ENCODE measurements at places on chromosomes 4 and X.

DNA sequence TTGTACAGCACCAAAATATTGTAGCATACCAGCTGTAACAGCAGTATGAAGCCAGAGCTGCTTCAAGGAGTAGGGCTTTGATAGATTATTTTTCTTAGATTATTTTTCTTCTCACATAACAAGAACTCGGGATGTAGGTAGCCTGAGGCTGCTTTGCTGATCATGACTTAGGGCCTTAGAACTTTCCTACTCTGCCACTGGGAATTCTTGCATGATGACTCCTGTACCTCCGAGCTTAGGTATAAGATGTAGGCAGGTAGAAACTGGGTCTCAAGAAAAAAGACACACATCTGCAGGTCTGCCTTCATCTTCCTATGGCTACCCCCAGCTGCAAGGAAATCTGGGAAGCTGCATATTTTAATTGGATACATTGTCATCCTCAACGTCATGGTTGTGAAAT lies 115.9 kb upstream of the PNPLA4 start:
- peak; percentile 43 for DNase-seq

- no peak for DNase-seq
Measured at GRCh38 chr4:93759506-93759905, 69.0 kb upstream of the ATOH1 start.

- peak; percentile 60 for DNase-seq
Measured at GRCh38 chrX:15497865-15498264, 2.7 kb upstream of the BMX start.

DNA sequence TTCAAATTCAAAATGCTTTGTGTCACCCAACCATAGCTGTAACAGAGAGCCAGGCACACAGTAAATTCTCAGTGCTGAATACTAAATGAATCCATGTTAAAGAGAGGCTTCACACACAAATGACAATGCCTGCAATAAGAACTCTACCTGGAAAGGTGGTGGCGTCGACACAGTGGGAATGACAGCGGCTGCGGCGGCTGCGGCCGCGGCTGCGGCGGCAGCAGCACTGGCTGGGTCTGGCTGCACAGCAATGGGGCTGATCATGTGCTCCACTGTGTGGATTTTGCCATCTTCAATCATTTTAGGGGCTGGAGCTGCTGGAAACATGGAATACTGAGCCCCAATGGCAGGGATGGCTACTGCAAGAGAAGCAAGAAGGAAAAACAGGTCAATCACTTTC lies 97.4 kb downstream of the CHRNA9 start:
- no peak for DNase-seq

DNA sequence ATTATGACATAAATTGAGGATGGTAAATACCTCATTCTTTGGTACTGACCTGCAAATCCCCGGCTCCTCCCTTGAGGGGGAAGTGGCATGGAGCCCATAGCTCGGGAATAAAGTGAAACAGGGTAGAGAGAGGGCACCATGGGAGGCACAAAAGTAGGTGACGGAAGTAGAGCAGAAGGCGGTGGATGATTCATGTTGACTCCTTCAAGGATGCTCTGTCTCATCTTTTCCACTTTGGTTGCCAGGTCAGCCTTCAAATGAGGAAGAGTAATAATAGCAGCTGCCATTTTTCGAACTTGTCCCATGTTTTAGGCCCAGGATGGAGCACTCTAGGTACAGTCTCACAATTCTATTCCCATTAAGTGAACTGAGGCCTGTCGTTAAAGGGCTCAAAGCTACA lies 41.4 kb upstream of the PHF8 start:
- no peak for DNase-seq

GRCh38 chr4:178602833-178603232 lies 1160.6 kb upstream of the AGA start:
- DNase-seq: no peak

DNA sequence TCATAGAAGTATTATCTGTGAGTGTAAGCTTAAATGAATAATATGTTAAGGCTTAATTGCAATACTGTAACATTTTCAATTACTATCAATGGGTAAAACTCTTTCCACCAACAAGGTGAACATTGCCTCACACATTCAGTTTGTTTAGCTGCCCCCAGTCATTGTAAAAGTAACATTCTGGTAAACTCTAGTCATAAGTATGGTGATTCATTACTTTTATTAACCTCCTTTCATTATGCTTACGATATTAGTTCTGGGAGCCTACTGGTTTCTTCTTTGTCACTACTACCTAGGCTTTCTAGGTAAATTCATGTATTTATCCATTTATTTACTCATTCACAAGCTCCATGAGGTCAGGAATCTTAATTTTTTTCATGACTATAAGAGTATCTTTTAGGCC lies 412.8 kb upstream of the SLIT2 start:
- no peak for DNase-seq

DNA sequence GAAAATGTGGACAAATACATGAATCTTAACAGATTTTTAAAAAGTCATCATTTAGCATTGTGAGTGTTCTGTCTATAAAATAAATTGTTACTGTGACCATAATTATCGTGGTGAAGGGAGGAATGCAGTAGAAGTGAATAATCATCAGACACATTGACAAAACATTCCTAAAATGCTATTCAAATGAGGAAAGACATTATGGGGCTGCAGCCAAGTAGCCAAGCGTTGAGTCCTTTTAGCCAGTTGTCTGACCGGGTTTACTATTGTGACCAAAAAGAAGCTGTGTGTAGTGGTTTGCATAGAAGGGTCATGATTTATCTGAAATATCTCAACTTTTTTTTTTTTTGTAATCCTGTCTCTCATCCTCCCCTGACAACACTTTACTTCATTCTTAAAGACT lies 19.5 kb downstream of the WWC2 start:
- peak; percentile 90 for DNase-seq

- peak; percentile 18 for DNase-seq
Measured at GRCh38 chr4:144968606-144969005, 129.4 kb downstream of the ANAPC10 start.

DNA sequence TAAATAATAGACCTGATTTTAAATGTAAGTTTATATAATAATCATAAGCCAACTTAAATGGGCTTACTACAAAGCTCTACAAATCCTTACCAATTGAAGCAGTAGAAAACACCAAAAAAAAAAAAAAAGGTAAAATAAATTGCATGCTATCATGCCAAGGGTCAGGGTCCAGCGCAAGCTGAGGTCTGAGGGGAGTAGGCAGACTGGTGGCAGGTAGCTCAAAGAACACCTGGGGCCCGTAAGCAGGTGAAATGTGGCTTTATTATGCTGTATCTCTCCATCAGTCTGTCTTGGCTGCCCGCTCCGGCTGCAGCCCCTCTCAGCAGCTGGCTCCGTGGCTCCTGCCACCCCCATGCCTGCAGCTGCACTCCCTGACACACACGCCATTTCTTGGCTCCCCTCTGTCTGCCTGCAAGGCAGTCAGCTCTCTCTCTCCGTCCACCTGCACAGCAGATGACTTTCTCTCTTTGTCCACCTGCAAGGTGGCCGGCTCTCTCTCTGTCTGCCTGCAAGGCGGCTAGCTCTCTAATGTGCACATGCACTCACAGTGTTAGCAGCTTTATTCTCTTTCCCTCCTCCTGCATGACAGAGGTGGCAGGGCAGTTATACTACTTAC lies 209.4 kb upstream of the UGT8 start:
- no peak for DNase-seq

DNA sequence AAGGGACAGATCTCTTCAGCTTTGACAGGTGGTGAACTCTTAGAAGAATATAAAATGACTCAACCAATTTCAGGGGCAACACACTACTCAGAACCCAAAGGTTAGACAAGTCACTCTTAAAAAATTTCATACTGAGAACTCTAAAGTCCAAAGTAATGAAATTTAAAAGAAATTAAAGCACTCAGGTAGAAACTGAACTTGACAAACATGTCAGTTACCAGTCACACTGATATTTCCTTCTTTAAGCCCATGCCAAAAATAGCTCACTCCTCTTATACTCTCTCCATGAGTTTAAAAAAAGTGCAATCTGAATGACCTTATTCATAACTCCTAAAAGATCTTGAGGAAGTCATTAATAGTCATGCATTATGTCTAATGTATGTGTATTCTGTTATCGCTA lies 40.3 kb downstream of the AMMECR1 start:
- no peak for DNase-seq

DNA sequence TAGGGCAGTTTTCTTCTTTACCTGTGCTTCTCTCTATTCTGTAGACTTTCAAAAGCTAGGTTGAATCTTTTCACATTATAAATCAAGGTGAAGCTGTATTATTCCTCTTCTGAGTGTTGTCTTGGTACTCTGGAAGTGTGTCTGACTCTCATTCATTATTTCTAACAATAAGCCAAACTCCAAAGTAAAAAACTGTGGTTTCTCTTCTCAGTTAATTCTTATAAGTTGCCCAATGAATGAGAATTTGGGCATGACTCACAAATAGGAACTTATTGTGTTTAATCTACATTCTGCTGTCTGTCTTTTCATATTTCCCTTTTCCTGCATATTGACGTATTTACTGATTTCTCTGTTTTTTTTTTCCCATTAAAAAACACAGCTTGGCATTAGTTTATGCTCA lies 714.5 kb downstream of the CCSER1 start:
- DNase-seq: no peak

GRCh38 chr4:160386846-160387245 lies 1284.0 kb downstream of the RAPGEF2 start:
- DNase-seq: no peak

- peak; percentile 54 for DNase-seq
Measured at GRCh38 chrX:131677655-131678628, 134.1 kb downstream of the OR13H1 start.

- no peak for DNase-seq
Measured at GRCh38 chr4:29558789-29559188, 1161.4 kb upstream of the PCDH7 start.

- DNase-seq: no peak
Measured at GRCh38 chr4:151157543-151157942, 58.1 kb downstream of the RPS3A start.

DNA sequence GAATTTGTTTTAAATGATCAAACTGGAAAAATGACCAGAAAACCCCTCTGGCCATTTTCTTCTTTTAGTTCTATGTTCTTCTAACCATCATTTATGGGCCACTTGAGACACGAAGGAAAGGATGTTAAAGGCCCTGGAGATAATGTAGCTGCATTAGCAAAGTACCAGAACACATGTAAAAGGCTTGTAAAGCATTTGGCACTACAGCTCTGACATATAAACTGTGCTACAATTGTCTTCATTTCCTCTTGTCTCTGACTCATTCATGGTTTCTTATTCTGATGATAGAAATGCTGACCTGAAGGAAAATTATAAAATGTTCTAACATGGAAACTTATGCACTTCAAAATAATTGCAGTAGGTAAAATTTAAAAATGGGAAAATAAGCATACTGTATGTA lies 388.7 kb downstream of the FAT4 start:
- no peak for DNase-seq

DNA sequence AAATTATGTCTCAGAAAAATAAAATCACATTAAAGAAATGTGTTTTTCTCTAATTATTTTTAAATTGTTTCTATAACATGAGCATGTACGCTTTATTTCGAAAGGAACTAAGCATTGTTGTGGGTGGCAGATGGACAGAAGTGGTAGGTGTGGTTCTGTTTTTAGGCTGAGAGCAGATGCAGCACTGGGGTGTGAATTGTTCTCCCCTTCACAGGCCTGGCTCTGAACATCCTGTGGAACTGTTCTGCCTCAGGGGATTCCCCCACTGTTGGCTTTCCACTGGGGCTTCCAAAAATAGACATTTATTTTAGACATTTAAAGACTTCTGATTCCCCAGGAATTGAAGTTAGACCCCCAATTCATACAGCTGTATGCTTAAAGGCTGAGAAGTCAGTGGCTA lies 41.9 kb upstream of the PDHA2 start:
- peak; percentile 28 for DNase-seq

- no peak for DNase-seq
Measured at GRCh38 chr4:8108991-8109390, 49.6 kb downstream of the ABLIM2 start.

- no peak for DNase-seq
Measured at GRCh38 chr4:188627892-188628291, 488.7 kb downstream of the TRIML1 start.

DNA sequence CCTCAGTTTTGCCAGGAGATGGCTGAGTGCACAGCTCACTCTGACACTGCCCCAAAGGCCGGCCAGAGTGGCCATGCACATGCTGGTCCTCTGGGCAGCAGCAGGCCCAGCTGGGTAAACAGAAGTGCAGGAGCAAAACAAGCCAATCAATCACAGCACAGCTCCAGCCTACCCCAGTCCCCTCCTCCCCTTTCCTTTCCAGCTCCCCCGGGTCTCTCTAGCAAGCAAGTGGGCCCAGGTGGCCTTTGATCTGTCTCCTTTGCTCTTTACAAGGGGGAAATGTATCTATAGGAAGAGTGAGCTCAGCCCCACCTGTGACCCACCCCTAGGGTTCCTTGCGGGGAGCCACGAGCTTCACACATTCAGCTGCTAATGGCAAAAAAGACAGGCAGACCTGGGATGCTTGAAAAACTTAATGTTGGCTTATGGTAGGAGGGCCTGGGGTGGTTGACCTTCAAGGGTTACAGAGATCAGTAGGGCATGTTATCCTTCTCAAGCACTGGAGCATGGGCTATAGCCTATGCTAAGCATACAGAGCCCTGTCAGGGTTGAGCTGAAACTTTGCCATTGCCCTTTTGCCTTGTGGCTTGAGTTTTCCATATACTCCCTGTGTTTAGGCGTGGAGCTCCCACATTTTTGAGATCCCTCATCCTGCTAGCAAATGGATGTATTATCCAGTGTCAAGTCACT lies 57.8 kb upstream of the PLAC1 start:
- no peak for DNase-seq

- DNase-seq: no peak
Measured at GRCh38 chr4:108991551-108992328, 228.9 kb upstream of the ETNPPL start.

GRCh38 chr4:13483768-13484121 lies 395 bp downstream of the RAB28 start:
- peak; percentile 86 for DNase-seq

GRCh38 chr4:34039766-34040165 lies 2204.5 kb downstream of the ARAP2 start:
- no peak for DNase-seq

DNA sequence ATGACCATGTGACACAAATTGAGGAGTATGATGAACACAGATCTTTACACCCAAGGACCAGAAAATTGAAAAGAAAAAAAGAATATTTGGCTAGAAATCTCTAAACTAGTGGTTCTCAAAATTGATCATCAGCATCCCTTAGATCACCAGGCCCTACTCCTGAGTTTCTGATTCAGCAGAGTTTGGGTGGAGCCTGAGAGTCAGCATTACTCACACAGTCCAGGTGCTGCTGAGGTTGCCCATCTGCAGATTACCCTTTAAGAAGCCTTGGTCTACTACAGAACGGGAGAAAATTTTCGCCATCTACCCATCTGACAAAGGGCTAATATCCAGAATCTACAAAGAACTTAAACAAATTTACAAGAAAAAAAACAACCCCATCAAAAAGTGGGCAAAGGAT lies 182.8 kb downstream of the MOSPD2 start:
- DNase-seq: no peak

GRCh38 chr4:109410776-109411175 lies 22.8 kb upstream of the SEC24B start:
- DNase-seq: peak; percentile 36

DNA sequence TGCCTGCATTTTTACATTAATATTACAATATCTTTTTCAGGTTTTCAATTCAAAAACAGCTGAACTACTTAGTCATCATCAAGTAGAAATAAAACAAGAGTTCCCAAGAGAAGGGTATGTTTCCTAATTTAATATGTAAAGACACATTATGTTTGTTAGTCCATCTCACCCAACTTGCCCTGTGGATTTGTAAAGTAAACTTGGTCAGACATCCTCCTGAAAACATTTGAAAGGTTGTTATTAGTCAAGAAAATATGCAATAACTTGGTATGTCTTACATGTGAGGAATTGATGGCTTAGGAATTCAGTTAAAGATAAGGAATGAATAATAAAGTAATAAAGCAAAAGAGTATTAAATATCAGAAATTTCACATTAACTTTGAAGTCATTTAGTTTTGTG lies 12.2 kb downstream of the GK start:
- DNase-seq: no peak
